ENCODE measurements at places on chromosomes 16 and 17.

- no peak for DNase-seq
These were observed 42.4 kb upstream of the DOC2B start for GRCh38 chr17:223723-224471.

- no peak for DNase-seq
These were observed 42.9 kb downstream of the TBC1D16 start for GRCh38 chr17:79992649-79993389.

DNA sequence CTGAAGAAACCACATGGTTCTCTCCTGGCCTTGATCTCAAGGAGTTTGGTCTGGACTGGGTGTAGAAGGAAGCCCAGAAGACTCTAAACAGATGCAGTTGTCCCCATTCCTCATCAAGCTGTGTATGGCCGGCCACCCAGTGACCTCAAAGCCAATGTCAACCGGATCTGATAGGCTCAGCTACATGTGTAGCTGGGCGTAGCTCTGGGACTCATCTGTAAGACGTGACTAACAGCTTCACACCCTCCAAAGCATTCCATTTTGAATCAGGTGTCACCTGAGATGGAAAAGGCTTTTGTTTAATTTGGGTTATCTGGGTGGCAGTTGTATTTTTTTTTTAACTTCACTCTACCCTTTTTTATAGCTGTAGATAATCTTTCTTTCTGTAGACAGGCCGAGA, 130.4 kb downstream of the ABCC12 start:
- no peak for DNase-seq

DNA sequence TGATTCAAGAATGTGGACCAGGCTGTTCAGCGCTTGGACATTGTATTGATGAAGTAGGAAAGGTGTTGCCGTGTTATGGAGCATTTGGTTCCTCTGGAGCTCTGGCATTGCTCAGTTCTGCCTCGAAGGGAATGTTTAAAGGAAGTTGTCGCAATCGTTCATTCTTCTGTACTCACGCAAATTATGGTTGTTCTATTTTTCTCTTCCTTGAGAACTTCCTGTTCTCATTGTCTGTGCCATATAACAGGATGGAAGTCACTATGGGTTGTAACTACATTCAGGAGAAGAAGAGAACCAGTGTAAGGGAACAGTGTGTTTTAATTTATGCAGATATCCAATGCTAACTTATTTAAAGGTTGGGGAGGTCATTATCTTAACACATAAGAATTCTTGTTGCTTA, 13.0 kb downstream of the PCTP start:
- no peak for DNase-seq

Data from stimulated activated CD4-positive, alpha-beta T cell treated with anti-CD3 and anti-CD28 coated beads, Interleukin-4, amount 100 ng/mL, for 4 hours (primary cell).